Stimulated activated CD4-positive, alpha-beta T cell treated with anti-CD3 and anti-CD28 coated beads, Interleukin-1b, Interleukin-23, amount 100 ng/mL, for 48 hours (primary cell): ENCODE measurements at places on chromosomes 3 and 15.
A peak's percentile ranks its signal among the peaks of the same experiment; 100 is the strongest.

DNA sequence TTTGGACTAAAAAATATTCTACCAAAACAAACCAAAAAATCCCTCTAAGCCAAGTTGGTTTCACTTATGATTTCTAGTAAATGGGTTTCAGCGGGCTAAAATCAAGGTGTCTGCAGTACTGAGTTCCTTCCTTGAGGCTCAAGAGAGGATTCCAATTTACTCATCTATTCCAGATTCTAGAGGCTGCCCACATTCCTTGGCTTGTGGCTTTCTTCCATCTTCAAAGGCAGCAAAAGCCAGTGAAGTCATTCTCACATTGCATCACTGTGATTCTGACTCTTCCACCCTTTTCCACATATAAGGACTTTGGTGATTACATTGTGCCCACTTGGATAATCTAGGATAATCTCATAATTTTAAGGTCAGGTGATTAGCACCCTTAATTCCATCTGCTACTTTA lies 48.1 kb downstream of the DPPA2 start:
- DNase-seq: no peak

DNA sequence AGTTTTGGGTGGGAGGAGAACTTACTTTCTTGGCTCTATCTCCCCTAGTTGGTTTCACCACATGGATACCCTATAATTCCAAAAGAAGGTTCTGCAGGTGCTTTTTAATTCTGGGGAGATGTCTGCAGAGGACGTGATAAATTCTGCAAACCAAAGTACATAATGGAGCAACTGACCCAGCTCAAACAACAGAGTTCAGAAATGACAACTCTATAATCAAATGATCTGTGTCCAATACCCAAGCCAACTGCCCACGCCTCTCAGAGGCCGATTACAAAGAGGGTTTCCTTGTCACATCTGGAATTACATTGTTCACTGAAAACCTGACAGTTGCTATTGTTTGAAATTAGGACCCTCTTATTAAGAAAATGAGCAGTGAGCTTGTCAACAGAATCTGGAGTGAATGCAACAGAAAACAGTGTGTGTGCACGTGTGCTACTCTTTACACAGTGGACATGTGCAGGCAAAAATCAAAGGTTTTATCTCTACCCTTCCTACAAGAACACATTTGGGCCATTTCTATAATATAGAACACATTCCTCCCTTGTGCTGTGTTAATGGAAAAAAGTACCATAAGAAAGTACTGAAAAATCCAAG lies 593.0 kb downstream of the MAGI1 start:
- DNase-seq: no peak

GRCh38 chr15:101461097-101461496 lies 28.4 kb downstream of the PCSK6 start:
- no peak for DNase-seq

- DNase-seq: no peak
Measured at GRCh38 chr15:98876451-98877369, 130.9 kb downstream of the PGPEP1L start.

DNA sequence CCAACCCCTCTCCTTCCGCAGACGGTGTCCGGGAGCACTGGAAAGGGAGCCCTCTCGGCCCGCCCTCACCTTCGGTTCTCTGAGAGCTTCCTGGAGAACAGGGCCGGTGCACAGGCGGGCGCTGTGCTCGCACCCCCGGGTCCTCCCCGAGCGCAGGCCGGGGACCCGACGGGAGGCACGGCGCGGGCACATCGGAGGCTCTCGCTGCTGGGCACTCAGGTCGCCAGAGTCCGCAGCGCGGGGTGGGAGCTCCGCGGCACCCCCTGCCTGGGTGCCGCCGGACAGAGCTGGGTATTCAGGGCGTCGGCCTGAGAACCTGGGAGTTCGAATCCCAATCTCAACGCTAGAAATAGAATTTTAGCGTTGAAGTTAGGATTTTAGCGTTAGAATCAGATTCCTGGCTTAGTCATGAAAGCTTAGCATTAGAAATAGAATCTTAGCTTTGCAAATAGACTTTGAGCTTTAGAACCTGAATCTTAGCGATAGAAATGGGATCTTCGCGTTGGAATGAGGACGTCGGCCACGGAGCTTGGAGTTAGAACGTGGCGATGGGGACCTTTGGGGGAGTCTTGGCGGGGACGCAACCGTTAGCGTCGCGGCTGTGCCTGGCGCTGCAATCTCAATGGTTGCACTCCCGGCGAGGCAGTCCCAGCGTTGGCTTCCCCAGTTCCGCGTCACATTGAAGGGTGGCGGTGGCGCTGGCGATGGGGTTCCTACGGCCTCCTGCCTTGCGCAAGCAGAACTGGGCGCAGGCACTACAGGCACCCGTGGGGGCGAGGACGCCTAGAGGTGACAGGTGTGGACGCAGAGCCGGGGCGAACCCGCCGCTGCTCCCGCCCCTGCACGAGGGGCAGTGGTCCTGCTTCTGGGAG lies 549 bp downstream of the TRH start:
- DNase-seq: no peak

DNA sequence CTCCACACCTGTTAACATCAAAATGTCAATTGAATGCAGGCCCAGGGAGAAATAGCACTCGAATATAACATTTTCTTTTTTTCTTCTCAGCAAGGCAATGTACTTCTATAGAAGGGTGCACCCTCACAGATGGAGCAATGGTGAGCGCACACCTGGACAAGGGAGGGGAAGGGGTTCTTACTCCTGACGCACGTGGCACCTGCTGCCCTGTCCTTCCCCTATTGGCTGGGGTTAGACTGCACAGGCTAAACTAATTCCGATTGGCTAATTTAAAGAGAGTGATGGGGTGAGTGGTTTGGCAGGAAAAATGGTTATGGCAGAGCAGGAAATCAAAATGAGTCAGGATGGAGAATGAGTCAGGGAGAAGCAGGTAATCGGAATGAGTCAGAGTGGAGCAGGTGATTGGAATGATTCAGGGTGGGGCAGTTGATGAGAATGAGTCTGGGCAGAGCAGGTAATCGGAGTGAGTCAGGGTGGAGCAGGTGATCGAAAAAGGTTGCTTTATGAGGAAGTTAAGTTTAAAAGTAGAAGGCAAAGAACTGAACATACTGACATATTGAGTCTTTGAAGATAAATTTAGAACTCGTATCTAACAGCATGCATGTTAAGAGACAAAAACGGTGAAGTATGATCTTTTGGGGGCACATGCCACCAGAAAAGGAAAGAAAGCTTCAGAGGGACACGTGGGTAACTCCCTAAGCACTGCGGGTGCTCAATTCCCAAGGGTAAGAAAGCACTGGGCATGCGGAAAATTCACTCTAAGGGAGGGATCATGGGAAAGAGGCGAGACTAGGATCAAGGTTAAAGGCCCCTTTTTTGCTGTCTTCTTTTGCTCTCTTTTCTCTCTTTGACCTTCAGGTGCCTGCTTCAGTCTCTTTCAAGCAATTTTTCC lies 72.9 kb upstream of the GALNT15 start:
- peak; percentile 38 for DNase-seq

- DNase-seq: no peak
Measured at GRCh38 chr15:79172801-79173460, 82.4 kb upstream of the RASGRF1 start.

- no peak for DNase-seq
Measured at GRCh38 chr3:122947196-122947595, 80.4 kb downstream of the SEMA5B start.

DNA sequence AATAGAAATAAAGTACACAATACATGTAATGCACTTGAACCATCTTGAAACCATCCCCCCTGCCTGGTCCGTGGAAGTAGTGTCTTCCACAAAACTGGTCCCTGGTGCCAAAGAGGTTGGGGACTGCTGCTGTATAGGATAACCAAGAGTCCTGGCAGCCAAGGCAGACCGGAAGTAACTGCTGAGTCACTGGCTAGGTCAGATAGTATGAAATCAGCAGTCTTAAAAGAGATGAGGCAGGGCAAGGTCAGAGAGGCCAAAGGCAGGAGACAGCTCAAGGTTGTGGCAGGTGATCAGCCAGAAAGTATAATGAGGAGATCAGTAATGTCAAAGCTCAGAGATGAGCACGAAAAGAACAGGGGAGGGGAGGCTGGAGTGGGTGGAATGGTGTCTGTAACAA lies 60.2 kb downstream of the MAP3K13 start:
- DNase-seq: no peak

DNA sequence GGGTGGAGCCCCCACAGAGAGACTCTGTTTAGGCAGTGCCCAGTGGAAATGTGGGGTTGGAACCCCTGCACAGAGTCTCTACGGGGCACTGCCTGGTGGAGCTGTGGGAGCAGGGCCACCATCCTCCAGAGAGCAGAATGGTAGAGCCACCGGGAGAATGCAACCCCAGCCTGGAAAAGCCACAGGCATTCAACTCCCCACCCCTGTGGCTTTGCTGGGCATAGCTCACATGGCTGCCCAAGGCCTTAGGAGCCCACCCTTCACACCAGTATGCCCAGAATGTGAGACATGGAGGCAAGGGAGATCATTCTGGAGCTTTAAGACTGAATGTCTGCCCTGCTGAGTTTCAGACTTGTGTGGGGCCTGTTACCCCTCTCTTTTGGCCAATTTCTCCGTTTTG lies 19.0 kb upstream of the CHCHD6 start:
- no peak for DNase-seq

DNA sequence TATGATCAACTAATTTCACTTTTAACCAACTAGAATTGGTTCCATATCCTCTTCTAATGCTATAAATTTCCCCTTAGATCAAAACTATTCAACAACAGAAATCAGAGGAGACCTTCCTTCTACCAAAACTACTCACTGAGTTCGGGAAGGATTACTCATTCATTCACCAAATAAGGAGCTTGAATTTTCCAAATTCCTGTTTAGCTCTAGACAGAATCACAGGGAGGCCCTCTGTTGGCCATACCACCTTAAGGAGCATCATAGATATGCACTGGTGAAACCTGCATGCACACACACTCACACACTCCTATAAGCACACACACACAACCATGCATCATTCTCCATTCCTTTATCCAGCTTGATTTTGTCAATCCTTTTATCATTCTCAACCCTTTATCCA lies 49.0 kb downstream of the SUCLG2 start:
- DNase-seq: no peak

- DNase-seq: no peak
Measured at GRCh38 chr3:50230794-50231125, 5.2 kb upstream of the GNAI2 start.

- DNase-seq: no peak
Measured at GRCh38 chr3:152443212-152444023, 174.7 kb downstream of the MBNL1 start.

- no peak for DNase-seq
Measured at GRCh38 chr15:39132954-39133600, 447.8 kb upstream of the THBS1 start.

GRCh38 chr3:126245811-126246727 lies 65.7 kb upstream of the ALDH1L1 start:
- DNase-seq: no peak

DNA sequence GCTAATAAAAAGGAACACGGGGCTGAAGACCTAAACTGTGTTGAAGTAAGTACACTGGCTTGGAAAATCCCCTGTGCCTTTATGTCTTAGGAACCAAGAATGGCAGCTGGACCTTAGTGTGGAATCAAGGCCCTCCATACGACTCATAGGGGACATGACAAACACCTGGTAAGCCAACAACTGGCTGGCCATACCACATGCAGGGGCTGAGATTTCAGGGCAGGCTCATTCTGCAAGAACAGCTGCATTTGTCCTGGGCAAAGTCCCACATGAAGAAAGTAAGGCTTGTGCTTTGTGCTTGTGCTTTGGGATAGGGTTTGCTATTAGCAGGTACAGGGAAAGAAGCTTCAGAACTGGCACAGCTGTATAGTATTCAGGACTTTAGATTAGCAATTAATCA lies 18.0 kb downstream of the ETV5 start:
- DNase-seq: no peak

- DNase-seq: no peak
Measured at GRCh38 chr15:53982071-53982680, 3.9 kb downstream of the UNC13C start.

- no peak for DNase-seq
Measured at GRCh38 chr3:69462022-69462825, 76.3 kb upstream of the FRMD4B start.
